Activated naive CD8-positive, alpha-beta T cell treated with anti-CD3 and anti-CD28 coated beads for 36 hours (primary cell): ENCODE measurements at places on chromosomes 6 and 20.

GRCh38 chr6:31339210-31339609, 17.8 kb downstream of the HLA-B start:
- H3K27ac ChIP-seq, result no peak overlapping the region
- peaks cover 30% of the 10 kb centered on the region for H3K36me3 ChIP-seq
- DNase-seq, result no peak
- H3K4me3 ChIP-seq, result no peak overlapping the region

GRCh38 chr20:16069389-16070010, 503.7 kb downstream of the KIF16B start:
- H3K27me3 ChIP-seq, result no peaks in the 10 kb centered on the region
- H3K36me3 ChIP-seq, result no peaks in the 10 kb centered on the region
- no peaks in the 10 kb centered on the region for H3K4me1 ChIP-seq
- DNase-seq, result no peak
- H3K27ac ChIP-seq, result peak overlapping the region; percentile 8

GRCh38 chr20:55649254-55649653, 356.1 kb downstream of the CBLN4 start:
- no peak for DNase-seq
- H3K27me3 ChIP-seq, result no peaks in the 10 kb centered on the region
- H3K4me1 ChIP-seq, result no peaks in the 10 kb centered on the region
- no peak overlapping the region for H3K4me3 ChIP-seq
- no peak overlapping the region for H3K27ac ChIP-seq
- no peaks in the 10 kb centered on the region for H3K36me3 ChIP-seq

DNA sequence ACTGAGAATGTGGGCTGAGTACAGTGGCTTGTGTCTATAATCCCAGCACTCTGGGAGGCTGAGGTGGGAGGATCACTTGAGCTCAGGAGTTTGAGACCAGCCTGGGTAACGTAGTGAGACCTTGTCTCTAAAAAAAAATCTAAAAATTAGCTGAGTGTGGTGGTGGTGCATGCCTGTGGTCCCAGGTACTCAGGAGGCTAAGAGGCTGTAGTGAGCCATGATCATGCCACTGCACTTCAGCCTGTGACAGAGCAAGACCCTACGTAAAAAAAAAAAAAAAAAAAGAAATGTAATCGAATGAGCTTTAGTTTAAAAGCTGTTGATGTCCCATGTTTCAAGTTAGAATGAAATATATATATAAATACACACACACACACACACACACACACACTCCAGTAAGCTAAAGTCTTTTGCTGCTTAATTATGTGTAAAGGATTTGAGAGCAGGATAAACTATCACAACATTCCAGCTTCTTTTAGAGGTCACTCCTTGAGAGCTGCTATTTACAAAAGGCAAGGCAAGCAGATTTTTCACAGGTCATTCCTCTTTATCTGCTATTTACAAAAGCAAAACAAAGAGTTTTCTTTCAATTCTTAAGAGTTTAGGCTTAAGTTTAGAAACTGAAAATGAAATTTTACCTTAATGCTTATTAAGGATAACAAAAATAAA, 4.7 kb upstream of the MICAL1 start:
- H3K27ac ChIP-seq, result peak overlapping the region; percentile 29
- no peak overlapping the region for H3K4me3 ChIP-seq
- no peak for DNase-seq
- peaks cover 43% of the 10 kb centered on the region for H3K36me3 ChIP-seq

- no peak overlapping the region for H3K27ac ChIP-seq
- no peak for DNase-seq
- no peaks in the 10 kb centered on the region for H3K27me3 ChIP-seq
Measured at GRCh38 chr6:94862112-94862511, 715.2 kb upstream of the MANEA start.

DNA sequence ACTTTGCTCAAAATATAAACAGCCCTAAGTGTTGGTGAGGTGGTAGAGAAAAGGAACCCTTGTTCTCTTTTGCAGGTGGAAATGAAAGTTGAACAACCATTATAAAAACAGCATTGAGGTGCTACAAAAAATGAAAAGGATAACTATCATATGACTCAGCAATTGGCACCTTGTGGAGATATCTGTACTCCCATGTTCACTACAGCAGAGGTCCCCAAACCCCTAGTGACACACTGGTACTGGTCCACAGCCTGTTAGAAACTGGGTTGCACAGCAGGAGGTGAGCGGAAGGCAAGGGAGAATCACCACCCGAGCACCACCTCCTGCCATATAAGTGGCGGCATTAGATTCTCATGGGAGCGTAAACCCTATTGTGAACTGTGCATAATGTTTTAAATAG, 267.4 kb upstream of the THEMIS start:
- DNase-seq, result no peak
- no peak overlapping the region for H3K4me3 ChIP-seq
- H3K27ac ChIP-seq, result no peak overlapping the region
- H3K36me3 ChIP-seq, result peaks cover 1% of the 10 kb centered on the region
- H3K4me1 ChIP-seq, result peaks cover 5% of the 10 kb centered on the region
- H3K27me3 ChIP-seq, result no peaks in the 10 kb centered on the region

DNA sequence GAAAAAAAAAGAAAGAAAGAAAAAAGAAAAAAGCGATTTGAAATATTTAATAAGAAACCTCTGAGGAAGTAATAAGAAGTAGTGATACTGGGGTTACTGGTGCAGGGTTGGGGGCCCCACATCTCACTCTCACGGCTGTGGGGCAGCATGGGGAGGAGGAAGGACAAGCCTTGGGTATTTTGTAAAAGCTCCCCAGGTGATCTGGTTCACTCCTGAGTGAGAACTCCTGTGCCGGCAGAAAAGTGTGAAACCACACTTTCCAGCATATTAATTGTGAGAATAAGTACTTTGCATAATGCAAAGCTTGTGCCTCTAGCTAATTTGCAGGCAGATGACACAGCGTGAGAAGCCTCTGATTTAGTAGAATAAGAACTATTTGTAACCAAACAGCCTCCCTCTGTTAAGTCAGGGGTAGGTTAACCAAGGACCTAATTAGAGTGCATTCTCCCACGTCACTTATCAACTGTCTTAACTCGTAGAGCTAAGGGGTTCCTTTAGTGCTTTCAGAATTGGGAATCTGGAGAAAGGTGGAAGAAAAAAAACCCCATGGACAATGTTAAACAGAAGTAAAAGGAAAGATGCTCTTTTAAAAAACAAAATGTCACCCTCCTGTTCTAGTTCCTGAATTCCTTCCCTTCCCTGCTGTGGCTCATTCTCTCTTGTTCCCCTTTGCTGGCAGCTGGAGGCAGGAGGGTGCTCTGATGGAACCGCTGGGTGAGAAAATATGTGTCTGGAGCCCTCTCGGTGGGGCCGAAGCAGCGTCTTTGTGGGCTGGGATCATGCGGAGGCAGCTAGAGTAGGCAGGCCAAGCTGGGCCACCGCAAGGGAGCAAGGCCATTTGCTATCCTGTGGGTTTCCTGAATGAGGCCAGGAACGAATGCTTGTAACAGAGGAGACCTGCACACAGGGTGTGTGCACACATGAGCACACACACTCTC, 108.7 kb downstream of the FYN start:
- H3K27ac ChIP-seq, result peak overlapping the region; percentile 97
- DNase-seq, result peak; percentile 77
- H3K36me3 ChIP-seq, result peaks cover 83% of the 10 kb centered on the region
- H3K4me3 ChIP-seq, result peak overlapping the region; percentile 76
- peaks cover 98% of the 10 kb centered on the region for H3K4me1 ChIP-seq

GRCh38 chr6:118724211-118724610, 72.8 kb upstream of the CEP85L start:
- peaks cover 77% of the 10 kb centered on the region for H3K4me1 ChIP-seq
- no peaks in the 10 kb centered on the region for H3K36me3 ChIP-seq
- DNase-seq, result no peak
- peak overlapping the region; percentile 38 for H3K4me3 ChIP-seq

DNA sequence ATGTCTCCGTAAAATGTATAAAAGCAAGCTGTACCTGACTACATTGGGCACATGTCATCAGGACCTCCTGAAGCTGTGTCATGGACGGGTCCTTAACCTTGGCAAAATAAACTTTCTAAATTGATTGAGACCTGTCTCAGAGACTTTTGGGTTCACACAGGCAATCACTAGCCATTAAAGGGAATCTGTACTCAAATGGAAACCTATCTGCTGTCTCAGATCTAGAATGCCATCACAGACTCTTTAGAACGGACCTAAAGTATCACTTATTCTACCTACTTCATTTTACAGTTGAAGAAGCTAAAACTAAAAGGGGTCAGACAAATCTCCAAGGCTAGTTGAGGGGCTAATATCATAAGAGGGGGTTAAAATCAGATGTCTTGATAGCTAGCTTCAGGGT, 11.1 kb downstream of the SAMD3 start:
- H3K36me3 ChIP-seq, result peaks cover 31% of the 10 kb centered on the region
- peaks cover 58% of the 10 kb centered on the region for H3K4me1 ChIP-seq
- H3K4me3 ChIP-seq, result peak overlapping the region; percentile 70
- peak overlapping the region; percentile 89 for H3K27ac ChIP-seq
- H3K27me3 ChIP-seq, result no peaks in the 10 kb centered on the region

DNA sequence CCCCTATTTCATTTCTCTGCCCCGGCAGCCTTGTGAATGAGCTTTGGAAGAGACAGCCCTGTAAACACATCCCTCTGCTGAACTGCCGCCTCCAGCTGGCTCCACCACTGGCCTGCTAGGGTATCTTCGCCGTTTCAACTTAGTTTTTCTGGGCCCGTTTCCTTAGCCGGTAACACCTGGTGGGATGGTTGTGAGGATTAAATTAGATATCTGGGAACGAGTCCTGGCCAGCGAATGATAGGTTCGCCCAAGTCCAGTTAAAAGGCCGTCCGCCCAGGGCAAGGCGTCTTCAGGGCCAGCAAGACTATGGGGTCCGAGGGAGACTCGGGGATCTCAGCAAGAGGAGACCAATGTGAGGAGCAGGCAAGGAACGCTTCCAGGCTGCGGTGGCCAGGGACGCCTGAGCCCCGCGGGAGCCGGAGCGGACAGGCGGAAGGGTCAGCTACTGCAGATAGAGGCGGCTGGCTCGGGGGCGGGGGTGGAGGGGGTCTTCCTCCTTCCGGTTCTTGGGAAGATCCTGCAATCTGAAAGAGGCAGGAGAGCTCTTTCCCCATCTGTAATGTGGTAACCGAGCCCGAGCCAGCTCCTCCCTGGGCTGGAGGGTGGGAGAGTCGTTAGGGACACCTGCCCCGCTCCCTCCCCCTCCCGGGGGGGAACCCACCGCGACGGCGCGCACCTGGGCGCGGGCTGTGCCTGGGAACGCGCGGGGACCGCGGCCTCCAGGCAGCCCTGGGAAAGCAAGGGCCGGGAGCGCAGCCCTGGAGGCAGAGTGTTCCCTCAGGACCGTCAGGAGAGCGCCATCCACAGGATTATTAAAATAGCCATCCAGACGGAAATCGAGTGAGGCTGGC, 4.5 kb upstream of the PTCRA start:
- H3K27ac ChIP-seq, result no peak overlapping the region
- H3K27me3 ChIP-seq, result peaks cover 23% of the 10 kb centered on the region
- H3K36me3 ChIP-seq, result no peaks in the 10 kb centered on the region
- peak overlapping the region; percentile 40 for H3K4me3 ChIP-seq
- no peak for DNase-seq
- H3K4me1 ChIP-seq, result peaks cover 3% of the 10 kb centered on the region

DNA sequence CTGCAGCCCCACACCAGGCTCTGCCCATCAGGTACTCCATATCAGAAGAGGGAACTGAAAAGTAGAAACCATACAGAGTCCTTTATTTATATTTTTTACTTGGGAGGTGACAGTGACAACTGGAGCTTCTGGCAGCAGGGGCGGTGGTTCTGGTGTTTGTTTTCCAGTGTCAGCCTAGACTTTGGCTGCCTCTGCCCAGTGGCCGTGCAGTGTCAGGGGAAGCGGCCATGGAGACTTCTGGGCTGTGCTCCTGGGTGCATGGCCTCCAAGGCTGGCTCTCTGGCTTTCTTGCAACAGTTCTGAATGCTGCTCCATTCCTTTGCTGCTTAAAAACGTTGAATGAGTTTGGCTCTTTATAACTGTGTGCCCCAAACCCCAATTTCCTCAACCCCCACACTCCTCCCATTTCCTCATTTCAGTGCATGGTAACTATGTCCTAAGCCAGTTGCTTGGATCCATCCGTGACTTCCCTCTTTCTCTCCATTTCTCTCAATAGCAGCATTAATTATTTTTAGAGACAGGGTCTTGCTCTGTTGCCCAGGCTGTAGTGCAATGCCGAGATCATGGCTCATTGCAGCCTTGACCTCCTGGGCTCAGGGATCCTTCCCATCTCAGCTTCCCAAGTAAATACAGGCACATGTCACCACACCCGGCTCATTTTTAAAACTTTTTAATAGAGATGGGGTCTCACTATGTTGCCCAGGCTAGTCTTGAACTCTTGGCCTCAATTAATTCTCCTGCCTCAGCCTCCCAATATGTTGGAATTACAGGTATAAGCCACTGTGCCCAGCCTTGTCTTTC, 141.1 kb upstream of the SGK1 start:
- H3K27me3 ChIP-seq, result no peaks in the 10 kb centered on the region
- H3K27ac ChIP-seq, result no peak overlapping the region
- H3K4me3 ChIP-seq, result no peak overlapping the region
- peaks cover 3% of the 10 kb centered on the region for H3K4me1 ChIP-seq
- DNase-seq, result no peak

DNA sequence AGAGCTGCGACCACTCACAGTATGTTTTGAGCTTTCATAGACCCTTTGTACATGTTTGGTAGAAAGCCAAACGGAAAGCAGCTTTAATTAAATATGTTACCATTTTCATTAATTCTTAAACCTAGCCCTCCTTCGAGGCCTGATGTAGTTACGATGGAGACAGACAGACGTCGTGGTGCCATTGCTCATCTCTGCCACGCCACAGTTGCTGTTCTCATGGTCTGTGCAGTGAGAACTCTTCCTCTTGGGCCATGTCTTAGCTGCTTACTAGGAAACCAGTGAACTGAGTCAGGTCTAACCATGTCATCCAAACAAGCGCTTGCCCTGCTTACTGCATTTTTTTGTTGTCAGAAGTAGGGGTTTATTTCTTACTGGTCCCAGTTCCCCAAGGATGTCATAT, 62.8 kb downstream of the SNX9 start:
- H3K4me1 ChIP-seq, result peaks cover 75% of the 10 kb centered on the region
- no peaks in the 10 kb centered on the region for H3K27me3 ChIP-seq
- peak overlapping the region; percentile 35 for H3K4me3 ChIP-seq
- DNase-seq, result no peak

DNA sequence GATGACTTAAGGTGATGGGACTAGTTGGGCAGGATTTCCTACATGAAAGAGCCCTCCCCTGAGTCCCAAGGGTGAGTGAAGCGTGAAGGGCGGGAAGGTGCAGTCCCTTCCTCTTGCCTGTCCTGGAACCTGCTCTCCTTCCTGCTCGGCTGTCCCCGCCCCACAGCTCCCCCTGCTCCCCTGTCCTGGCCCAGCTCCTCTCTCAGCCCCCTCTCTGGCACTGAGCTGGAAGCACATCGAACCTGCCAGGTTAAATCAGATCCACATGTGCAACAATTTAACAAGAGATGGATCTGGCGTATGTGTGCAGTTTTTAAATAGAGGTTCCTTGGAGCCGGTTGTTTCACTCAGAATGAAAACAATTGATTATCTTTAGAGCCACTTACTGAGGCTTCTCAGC, 95.0 kb downstream of the LRFN2 start:
- no peak overlapping the region for H3K4me3 ChIP-seq
- H3K36me3 ChIP-seq, result no peaks in the 10 kb centered on the region
- no peak overlapping the region for H3K27ac ChIP-seq
- no peaks in the 10 kb centered on the region for H3K27me3 ChIP-seq
- DNase-seq, result no peak

DNA sequence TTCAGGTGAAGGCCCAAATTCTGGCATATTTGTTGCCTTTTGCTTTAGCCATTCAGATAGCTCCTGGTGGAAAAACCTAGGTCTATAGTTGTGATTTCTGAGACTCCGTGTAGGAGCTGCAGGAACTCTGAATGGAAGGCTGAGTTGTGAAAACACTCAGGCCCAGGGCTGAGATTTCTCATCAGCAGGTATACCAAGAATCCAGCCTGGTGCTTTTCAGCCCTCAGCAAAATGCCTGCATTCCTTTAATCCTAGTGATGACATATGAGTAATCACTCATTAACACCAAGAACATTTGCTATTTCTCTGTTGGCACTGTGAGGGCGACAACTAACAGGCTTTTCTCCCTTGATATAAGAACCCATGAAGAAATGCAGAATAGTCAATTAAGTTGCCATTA, 546.1 kb upstream of the MAN1A1 start:
- H3K36me3 ChIP-seq, result no peaks in the 10 kb centered on the region
- H3K4me3 ChIP-seq, result no peak overlapping the region
- H3K4me1 ChIP-seq, result no peaks in the 10 kb centered on the region
